ENCODE measurements at places on chromosomes 5 and 9. TPM values are rescaled to one million over a fixed set of nuclear protein-coding genes. Genes with fewer than 3 reads are reported as not detected.

MED22 gene
- total RNA-seq: 14.3 TPM

SPINK4 gene
- total RNA-seq: not detected

ADGRD2 gene
- not detected for total RNA-seq

LCN1 gene
- total RNA-seq: not detected

IL17B gene
- not detected for total RNA-seq

SLC25A2 gene
- total RNA-seq: 0.39 TPM

LHX6 gene
- total RNA-seq: not detected

PTPRD gene
- 6.4 TPM for total RNA-seq

VPS13A gene
- total RNA-seq: 68.5 TPM

MUSK gene
- total RNA-seq: 0.39 TPM

ZFP2 gene
- 2.1 TPM for total RNA-seq

ENTPD2 gene
- not detected for total RNA-seq

LRRC8A gene
- 26.7 TPM for total RNA-seq

MELK gene
- 18.2 TPM for total RNA-seq

ARSI gene
- total RNA-seq: 8.0 TPM

SLC6A3 gene
- 0.13 TPM for total RNA-seq

SPATA31E1 gene
- total RNA-seq: not detected

PCDHB9 gene
- total RNA-seq: 0.91 TPM

PCDHB14 gene
- total RNA-seq: 3.8 TPM

SLU7 gene
- total RNA-seq: 86.0 TPM

CATSPER3 gene
- total RNA-seq: 0.13 TPM

MYMK gene
- not detected for total RNA-seq

LAMC3 gene
- under 0.01 TPM for total RNA-seq

AK8 gene
- 0.78 TPM for total RNA-seq

ARL14EPL gene
- total RNA-seq: 0.11 TPM

MARVELD2 gene
- 3.8 TPM for total RNA-seq

RGS7BP gene
- under 0.01 TPM for total RNA-seq

ADAMTS2 gene
- total RNA-seq: 54.7 TPM

SPINK13 gene
- total RNA-seq: 1.4 TPM

SSBP2 gene
- 20.8 TPM for total RNA-seq

VCAN gene
- 337 TPM for total RNA-seq

NKD2 gene
- not detected for total RNA-seq

KCTD16 gene
- total RNA-seq: 6.1 TPM

SOHLH1 gene
- not detected for total RNA-seq

BAAT gene
- not detected for total RNA-seq

SLCO4C1 gene
- total RNA-seq: not detected

GLRA1 gene
- total RNA-seq: not detected

PCDHA9 gene
- total RNA-seq: 0.26 TPM

RELL2 gene
- total RNA-seq: 2.0 TPM

SPATA31A1 gene
- not detected for total RNA-seq

RNF224 gene
- total RNA-seq: not detected
